Stimulated activated CD4-positive, alpha-beta T cell treated with anti-CD3 and anti-CD28 coated beads, Interleukin-1b, Interleukin-23, amount 100 ng/mL, for 24 hours (primary cell): ENCODE measurements at places on chromosomes 16 and 17.

- DNase-seq = no peak
Observed at GRCh38 chr17:34633351-34633750, 54.0 kb downstream of the TMEM132E start.

DNA sequence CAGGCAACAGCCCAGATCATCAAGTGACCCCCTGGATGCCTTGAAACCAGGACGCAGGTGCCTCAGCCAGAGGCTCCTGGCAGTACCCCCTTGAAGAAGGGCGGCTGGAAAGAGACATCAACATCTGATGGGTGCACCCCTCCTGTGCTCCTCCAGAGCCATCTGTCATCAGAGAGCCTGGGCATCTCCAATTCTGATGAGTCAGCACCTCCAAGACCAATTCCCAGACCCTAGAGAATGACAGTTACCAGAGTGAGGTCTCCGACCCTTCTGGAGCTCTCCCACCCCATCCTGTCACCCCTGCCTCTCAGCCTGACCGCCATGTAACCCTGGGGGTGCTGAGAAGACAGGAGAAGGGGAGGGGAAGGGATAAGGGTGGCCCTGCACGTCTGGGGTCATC, 433.7 kb downstream of the SOX9 start:
- no peak for DNase-seq

DNA sequence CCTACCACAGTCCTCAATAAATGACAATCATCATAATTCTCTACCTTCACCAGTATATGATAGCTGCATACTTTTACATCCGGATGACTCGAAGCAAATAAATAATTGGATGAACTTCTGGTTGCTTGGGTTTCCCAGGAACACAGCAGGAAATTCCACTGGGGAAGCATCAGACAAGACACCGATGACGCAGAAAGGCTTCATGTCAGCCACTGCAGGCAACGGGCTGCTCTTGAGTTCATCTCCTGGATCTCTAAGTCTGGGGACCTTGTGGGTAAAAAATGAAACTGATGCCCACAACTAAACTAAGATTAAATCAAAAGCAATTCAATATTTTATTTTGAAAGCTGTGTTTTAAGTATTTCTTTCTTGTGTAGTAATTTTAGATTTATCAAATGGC, 472.1 kb upstream of the C16orf82 start:
- no peak for DNase-seq

DNA sequence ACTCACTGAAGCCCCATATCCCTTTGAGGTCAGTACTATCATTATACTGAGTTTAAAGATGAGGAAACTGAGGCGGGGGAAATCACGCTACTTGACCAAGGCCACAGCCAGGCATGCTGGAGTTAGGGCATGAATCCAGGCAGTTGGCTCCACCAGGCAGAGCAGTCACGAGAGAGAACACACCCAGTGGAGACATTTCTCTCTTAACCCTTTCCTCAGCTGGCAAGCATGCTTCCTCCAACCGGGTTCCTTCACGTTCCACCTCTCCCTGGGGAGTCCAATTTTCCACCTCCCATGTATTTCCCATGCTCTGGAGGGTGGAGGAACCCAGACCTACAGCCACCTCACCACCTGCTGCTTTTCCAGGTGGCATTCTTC, 32.8 kb downstream of the VAC14 start:
- DNase-seq = no peak

GRCh38 chr16:75254359-75254837, 3.0 kb upstream of the BCAR1 start:
- no peak for DNase-seq

- DNase-seq = no peak
Observed at GRCh38 chr17:62098623-62099231, 33.6 kb upstream of the MED13 start.

- no peak for DNase-seq
Observed at GRCh38 chr17:71666047-71666446, 454.8 kb upstream of the SOX9 start.
